ENCODE measurements at places on chromosomes 12 and 14. TPM values are rescaled to one million over a fixed set of nuclear protein-coding genes. Genes with fewer than 3 reads are reported as not detected.

The SLCO1C1 gene
- not detected for total RNA-seq

DNA sequence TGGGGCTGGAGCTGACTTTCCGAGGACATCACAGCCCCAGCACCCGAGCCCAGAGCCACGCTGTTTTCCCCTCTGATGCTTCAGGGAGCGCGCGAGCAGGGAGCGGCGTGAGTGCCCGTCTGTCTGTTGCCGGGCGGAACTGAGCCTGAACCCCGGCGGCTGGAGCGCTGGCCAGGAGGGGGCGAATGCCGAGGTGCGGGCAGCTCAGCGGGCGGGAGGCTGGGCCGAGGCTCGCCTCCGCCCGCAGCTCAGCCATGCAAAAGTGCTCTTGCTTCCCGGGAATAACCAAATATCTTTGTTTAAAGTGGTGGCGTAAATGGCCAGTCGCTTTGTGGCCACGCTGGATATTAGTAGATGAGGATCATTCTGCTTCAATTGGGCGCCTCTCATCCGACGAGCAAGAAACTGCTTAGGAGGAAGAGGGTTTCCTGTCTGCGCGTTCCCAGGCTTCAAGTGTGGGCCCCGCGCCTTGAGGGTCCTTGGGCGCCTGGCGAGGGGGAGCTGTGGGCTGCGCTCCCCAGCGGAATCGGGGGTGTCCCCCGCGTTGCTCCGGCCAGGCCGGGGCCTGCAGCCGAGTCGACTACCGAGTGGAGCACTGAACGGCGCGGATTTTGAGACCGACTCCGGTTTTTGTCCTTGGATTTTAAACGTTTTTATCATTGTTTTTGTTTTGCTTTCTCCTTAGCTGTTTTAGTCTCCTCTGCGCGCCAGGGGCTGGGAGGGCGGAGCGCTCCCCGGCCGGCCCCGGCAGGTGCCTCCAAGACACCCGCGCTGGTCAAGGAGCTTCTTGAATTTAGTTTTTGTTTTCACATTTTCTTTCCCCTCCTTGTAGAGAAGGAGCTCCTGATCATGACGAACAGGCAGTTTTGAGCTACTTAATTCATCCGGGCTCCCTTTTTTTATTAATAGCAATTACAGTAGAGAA is 831 bp upstream of the NKX2-1 start:
- no peak for DNase-seq

- no peak for DNase-seq
Observed at GRCh38 chr12:20120403-20120725, 248.0 kb upstream of the PDE3A start.

- no peak for DNase-seq
Observed at GRCh38 chr14:68507544-68508081, 285.3 kb downstream of the ZFP36L1 start.

- no peak for DNase-seq
Observed at GRCh38 chr12:48764521-48764920, 24.4 kb downstream of the ADCY6 start.

DNA sequence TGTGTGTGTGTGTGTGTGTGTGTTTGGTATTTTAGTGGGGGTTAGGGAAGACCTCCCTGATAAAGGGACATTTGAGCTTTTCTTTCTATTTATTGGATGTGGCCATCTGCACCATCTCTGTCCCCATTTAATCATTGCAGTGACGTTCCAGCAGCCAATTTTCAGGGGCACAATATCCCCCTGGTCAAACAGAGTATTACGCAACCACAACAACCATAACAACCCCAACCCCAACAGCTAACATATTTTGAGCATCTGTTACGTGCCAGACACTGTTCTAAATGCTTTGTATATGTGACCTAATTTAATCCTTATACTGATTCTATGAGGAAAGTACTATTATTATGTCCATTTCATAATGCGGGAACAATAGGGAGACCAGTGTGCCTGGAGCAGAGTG is 87.4 kb downstream of the TTC8 start:
- no peak for DNase-seq
